ENCODE measurements at places on chromosomes 6 and 20.

DNA sequence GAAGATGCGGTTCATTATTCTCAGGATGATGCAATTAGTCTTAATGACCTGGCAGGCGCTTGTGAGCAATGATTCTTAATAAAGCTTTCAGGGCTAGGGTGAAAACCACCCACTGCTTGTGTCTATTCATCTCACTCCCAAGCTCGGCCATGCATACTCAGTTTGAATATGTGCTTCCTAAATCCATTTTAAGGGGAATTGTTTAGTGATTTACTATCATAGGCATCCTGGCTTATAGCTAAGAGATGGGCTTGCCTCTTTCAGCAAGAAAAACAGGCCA is 141.1 kb upstream of the SLC24A3 start:
- DNase-seq, result no peak

DNA sequence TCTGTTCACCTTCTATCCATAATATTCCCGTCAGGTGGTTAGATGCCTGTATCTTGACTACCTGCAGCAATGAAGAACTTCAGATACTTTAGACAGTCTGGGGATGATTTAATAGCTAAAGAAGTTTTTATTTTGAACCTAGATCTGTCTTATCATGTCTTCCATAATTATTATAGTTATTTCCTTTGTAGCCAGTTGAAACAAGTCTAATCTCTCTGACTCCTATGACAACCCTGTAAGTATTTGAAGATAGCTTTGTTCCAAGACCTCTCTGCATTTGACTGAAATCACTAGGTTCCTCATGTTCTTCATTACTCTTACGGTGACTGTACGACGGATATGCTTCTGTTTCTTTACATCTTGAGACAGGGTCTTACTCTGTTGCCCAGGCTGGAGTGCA is 316.6 kb upstream of the BMP2 start:
- DNase-seq, result no peak

DNA sequence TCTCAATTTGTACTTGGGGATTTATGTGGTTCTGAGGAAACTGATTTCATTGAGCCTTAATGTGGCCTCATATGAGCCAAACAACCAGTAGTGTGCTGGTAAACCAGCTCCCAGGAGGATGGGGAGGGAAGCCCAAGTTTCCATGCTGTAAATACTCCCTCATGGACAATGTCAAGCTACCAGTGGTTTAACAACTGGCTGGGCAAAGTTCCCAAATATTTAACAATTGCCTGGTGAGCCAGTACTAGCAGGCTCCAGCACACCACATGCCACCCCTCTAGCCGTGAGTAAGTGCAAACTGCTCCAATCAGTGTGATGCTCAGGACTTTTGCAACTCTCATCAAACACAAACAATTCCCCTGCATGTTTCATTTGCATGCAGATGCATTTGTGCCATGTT is 19.2 kb upstream of the CDKN1A start:
- no peak for DNase-seq

GRCh38 chr6:92849636-92850035 is 569.7 kb downstream of the EPHA7 start:
- no peak for DNase-seq

GRCh38 chr6:69816569-69816968 is 19.8 kb upstream of the LMBRD1 start:
- DNase-seq, result no peak

DNA sequence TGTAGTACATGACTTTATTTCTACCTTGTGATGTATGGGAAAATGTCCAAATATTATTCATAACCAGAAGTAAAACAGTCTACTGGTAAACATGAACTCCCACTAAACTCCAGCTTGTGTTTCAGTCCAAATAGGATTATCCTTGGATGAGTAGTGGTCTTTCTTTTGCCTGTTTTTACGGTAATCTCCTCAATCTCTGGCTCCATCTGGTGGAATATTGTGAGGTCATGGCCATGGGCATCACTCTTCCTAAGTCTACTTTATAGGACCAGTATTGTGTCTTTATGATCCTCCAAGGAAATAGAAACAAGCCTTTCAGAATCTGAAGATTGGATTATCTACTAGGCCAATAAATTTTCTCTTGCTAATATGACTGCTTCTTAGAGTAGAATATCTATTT is 505.0 kb downstream of the BMP2 start:
- no peak for DNase-seq

- no peak for DNase-seq
Observed at GRCh38 chr20:11166712-11167111, 492.9 kb upstream of the JAG1 start.

DNA sequence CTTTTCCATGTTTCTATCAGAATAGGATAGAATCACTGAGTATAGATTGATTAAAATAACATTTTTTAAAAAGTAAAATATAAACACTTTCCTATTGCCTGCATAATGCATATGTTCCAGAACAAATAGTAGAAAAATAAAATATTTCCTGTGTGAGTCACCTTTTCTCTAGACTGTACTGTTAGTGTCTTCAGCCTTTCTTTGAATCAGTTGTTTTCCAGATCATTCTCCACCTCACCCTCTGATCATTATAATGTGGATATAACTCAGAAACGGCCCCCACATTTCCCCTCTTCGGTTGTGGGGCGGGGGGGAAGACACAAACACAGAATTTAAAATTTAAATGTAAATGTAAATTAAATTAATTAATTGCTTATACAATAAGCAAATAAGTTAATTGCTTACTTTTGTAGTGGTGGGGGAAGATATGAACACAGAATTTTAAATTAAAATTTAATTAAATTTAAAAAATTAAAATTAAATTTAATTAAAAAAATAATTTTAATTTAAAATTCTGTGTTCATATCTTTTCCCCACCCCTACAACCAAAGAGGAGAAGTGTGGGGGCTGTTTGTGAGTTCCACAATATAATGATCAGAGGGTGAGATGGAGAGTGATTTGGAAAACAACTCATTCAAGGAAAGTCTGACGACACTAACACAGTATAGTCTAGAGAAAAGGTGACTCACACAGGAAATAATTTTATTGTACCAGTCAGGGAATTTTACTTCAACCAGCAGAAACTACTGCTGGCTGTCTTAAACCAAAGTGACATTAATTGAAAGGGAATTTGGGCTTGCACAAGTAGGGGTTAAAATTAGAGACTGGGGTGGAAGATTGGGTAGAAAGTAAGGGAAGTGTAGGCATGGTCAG is 37.1 kb upstream of the PROKR2 start:
- DNase-seq, result no peak

GRCh38 chr20:50729901-50730764 is 1.2 kb upstream of the PARD6B start:
- no peak for DNase-seq

DNA sequence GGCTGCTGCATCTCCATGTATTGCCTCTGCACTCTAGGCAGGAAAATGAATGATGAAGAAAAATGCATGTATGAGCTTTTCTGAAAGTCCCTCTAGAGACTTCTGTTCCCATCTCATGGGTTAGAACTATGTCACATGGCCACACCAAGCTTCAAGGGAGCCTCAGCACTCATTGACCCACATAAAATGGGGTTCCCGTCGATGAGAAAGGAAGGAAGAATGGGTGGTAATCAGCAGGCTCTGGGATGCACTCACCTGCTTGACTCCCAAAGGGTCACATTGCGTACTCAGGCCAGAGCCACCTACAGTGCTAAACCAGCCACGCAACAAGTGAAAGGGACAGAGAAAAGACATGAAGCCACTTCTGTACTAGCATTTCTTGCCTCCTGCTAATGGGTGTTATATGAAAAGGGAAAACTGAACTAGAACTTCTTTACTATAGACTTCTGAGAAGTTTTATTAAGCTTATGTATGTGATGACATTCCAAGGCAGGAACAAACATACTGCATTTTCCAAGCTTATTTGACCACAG is 95.8 kb upstream of the GCM1 start:
- no peak for DNase-seq

- DNase-seq, result no peak
Observed at GRCh38 chr20:63177134-63177784, 38.7 kb downstream of the YTHDF1 start.

All from ELF-1 (cell line).